K562 (cell line): ENCODE measurements at places on chromosomes 6 and 20.

DNA sequence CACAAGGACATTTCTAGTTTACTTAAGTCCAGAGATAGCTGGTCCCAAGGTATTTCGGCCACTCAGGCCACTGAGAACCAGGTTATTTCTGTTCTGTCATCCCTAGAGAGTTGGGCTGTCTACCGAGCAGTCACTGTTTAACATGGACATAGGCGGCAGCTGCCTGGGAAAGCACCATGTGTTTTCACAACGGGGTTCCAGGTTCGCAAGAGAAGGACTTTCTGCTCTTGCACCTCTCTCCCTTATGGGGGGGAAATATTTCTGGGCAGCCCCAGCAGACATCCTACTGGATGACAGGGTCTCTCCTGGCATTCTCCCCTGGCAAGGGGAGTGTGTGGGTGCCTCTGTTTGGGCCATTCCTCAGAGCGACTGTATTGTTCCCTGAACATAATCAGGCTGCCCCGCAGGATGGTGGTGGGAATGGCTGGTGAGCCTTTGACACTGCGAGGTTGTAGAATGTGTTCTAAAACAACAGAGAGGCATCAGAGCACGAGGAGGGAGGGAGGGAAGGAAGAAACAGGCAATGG, 64.4 kb upstream of the DUSP22 start:
- DNase-seq: no peak

- DNase-seq: no peak
Observed at GRCh38 chr6:50961611-50962010, 142.9 kb downstream of the TFAP2B start.

DNA sequence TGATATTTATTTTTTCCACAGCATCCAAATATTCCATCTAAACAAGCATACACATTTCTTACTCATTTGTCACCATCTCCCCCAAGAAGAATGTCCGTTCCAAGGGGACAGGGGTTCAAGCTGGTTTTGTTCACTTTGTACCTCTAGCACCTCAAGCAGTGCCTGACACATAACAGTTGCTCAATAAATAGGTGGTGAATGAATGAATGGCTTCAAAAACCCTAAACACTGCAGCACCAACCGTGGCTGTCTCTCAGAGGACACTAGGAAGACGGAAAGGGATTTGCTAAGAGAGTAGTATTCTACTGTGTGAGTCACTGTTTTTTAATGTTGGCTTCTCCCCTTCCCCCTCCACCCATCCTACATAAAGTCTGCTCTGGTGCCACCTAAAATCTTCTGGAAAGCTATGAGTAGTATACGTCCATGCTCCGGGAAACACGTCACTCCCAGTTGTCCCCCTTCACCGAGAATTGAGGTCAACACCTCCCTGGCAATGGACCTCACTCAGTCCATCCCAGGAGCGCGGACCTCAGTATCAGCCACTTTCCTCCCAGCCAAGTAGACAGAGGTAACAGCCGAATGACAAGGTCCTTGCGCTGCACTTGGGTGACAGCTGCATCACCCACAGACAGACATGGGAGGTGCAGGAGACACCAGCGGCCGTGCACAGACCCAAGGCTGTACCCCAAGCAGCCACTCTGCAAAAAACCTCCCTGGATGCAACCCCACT, 107.4 kb downstream of the PREX1 start:
- DNase-seq: no peak

DNA sequence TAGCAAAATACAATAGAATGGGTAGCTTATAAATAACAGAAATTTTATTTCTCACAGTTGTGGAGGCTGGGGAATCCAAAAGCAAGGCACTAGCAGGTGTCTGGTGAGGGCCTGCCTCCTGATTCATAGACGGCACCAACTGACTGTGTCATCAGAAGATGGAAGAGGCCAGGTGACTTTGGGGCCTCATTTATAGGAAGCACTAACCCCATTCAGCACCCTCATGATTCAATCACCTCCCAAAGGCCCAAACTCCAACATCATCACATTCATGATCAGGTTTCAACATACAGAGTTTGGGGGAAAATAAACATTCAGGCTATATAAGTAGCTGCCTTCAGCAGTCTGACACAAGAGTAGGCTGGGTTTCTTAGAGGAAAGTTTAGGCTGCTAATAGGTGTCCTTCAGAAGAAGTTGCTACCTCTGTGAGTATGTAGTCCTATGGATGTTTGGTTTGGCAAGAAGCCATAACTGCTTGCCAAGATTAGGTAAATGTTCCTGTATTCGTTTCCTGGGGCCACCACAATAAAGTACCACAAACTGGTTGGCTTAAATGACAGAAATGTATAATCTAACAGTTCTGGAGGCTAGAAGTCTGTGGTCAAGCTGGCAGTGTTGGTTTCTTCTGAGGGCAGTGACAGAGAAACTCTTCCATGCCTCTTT, 48.8 kb downstream of the NT5E start:
- DNase-seq: no peak

- DNase-seq: peak; percentile 26
Observed at GRCh38 chr20:23340524-23340923, 10.1 kb upstream of the NXT1 start.

- peak; percentile 36 for DNase-seq
Observed at GRCh38 chr6:68778356-68779020, 143.4 kb downstream of the ADGRB3 start.

DNA sequence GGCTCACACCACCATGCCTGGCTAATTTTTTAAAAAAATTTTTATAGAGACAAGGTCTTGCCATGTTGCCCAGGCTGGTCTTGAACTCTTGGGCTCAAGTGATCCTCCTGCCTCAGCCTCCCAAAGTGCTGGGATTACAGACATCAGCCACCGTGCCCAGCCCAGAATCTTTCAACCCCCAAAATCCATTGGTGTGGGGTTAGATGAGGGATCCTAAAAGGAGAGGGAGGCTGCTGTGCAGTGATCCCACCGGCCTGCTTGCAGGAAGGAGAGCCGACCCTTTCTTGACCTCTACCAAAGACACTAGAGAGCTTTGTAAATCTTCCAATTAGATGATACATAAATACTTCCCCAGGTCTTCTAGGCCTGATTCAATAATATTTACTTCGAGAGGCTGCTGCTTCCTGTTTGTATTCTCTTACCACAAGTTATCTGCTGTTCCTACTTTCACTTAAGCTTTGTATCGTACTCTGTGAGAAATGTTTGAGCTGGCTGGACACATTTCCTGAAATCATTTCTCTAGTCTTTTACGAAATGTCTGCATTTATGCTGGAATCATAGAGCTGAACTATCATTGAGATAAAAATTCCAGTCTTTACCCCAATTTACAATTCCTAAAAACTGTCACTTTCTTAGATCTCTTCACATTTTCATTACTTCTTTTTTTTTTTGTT, 49.3 kb upstream of the IER3 start:
- DNase-seq: no peak

GRCh38 chr6:19312241-19312978, 524.8 kb upstream of the ID4 start:
- no peak for DNase-seq

- DNase-seq: no peak
Observed at GRCh38 chr6:72894091-72894490, 272.2 kb downstream of the KCNQ5 start.
